ENCODE measurements at places on chromosomes 7 and 10.

GRCh38 chr7:11478426-11478825 lies 353.6 kb downstream of the THSD7A start:
- DNase-seq, result no peak

DNA sequence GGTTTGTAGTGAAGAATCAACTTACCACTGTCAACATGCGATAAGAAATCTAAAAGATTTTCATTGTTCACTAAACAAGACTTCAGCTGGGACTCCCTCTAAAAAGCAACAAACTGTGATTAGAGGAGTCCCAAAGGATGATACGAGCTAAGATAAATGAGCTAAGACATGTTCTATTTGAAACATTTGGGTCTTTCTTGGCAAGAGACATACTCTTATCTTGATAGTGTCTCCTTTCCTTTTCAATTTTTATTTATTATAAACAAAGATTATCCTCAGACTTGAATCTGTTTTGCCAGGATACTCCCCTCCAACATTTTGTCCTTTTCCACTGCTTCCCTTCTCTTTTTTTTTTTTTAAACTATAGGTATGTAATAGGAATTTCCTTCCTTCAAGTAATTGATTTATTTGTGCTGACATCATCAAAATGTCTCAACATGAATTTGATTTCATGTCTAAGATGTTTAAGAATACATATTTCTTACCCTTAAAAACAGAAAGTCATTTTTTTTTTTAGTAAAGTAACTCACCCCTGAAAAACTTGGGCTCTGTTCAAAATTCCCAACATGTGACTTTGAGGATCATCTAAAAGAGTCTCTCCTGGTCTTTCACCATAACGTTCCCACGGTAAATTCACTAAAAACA lies 158.4 kb upstream of the NRP1 start:
- no peak for DNase-seq

GRCh38 chr7:141442781-141443180 lies 108.4 kb upstream of the AGK start:
- DNase-seq, result no peak

GRCh38 chr7:25118048-25118753 lies 6.9 kb downstream of the CYCS start:
- no peak for DNase-seq

GRCh38 chr10:5694573-5694972 lies 9.9 kb downstream of the TASOR2 start:
- no peak for DNase-seq

DNA sequence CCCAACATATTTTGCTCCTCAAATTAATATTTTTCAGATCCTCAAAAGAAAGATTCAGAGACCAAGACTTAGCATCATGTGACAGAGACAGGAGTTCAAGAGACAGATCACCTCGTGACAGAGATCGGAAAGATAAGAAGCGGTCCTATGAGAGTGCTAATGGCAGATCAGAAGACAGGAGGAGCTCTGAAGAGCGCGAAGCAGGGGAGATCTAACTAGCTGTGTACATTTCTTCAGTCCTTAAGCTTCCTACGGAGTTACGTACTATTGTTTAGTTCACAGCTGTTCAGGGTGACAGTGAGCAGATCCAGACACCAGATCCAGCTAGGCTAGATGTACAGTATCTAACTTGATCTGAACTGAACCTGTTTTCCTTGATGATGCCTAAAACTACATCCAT lies 61.3 kb downstream of the KLRG2 start:
- DNase-seq, result no peak
